ENCODE measurements at places on chromosomes 11 and 22. TPM values are rescaled to one million over a fixed set of nuclear protein-coding genes. Genes with fewer than 3 reads are reported as not detected.

DNA sequence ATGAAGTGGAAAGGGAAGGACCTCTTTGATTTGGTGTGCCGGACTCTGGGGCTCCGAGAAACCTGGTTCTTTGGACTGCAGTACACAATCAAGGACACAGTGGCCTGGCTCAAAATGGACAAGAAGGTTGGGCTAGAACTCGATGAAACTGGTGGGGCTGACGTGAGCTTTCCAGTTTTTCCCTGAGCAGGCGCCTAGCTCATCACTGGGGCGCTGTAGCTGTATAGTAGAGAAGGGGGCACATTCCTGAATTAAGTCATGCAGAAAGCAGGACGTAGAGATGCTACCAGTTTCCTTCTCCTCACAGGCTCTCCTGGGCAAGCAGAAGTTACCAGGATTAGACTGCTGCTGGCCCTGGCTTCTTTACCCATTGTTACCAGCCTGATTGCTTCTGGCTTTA is 33.3 kb downstream of the NF2 start:
- no peak overlapping the region for H3K27ac ChIP-seq
- no peak overlapping the region for H3K4me3 ChIP-seq
- H3K36me3 ChIP-seq = no peaks in the 10 kb centered on the region
- H3K4me1 ChIP-seq = no peaks in the 10 kb centered on the region

GRCh38 chr11:6334806-6335205 is 14.5 kb upstream of the CAVIN3 start:
- DNase-seq = no peak
- no peaks in the 10 kb centered on the region for H3K4me1 ChIP-seq
- H3K27ac ChIP-seq = no peak overlapping the region
- no peaks in the 10 kb centered on the region for H3K27me3 ChIP-seq
- peaks cover 5% of the 10 kb centered on the region for H3K36me3 ChIP-seq
- no peak overlapping the region for H3K4me3 ChIP-seq

DNA sequence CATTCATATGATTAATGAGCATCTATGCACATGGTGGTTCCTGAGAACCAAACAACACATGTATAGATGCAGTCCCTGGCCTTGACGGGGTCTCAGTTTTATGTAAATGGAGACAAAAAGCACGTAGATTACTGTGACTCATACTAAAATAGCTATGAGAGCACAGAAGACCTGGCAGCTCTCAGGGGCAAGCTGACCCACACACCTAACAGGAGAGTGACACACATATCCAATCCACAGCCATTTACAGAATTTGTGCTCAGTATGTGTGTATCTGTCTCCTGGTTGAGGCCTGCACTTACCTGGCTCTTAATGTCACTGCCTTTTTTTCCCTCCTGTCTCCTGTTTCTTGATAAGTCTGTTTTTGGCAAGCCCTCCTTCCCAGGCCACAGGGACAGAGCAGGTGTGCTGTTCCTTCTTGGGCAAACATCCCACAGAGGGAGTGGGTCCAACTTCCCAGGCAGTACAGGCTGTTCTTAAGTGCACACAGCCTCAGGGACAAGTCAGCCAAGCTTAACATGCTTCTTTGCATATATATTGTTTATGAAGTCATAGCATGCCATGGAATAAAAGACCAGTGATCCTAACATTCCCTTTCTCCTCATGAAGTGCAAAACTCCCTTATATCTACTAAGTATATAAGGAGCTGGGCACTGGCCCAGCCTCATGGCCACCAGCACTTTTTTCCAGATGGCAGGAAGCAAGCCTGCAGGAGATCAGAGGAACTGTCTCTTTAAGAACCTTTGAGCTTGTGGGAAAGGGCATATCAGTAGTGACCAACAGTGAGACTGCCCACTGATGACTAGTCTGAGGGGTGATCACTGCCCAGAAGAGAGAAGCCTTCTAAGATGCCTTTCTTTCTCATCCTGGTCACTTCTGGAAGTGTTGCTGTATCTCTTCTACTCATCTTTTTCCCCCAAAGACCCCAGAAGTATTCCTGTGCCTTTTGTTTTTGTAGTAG is 124.7 kb upstream of the CCDC90B start:
- no peak overlapping the region for H3K27ac ChIP-seq
- no peak overlapping the region for H3K4me3 ChIP-seq
- no peaks in the 10 kb centered on the region for H3K27me3 ChIP-seq
- no peaks in the 10 kb centered on the region for H3K4me1 ChIP-seq

GRCh38 chr11:3380706-3381545 is 2.0 kb upstream of the ZNF195 start:
- H3K27ac ChIP-seq = no peak overlapping the region
- H3K27me3 ChIP-seq = no peaks in the 10 kb centered on the region
- DNase-seq = no peak
- H3K4me1 ChIP-seq = no peaks in the 10 kb centered on the region
- H3K36me3 ChIP-seq = no peaks in the 10 kb centered on the region

DNA sequence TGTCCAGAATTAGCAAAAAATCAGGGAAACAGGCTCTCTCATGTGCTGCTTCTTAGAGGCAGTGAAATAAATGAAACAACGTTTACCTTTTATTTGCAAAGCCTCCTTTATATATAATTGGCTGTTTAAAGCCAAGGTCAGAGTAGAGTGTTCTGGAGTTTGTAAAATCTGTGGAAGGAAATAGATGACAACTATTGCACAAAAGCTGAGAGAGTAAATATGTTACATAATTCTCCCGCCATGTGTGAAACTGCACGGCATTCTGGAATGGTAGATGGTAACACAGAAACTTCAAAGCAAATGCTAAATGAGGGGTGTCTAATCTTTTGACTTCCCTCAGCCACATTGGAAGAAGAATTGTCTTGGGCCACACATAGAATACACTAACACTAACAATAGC is 51.5 kb upstream of the FGF3 start:
- H3K27ac ChIP-seq = no peak overlapping the region
- no peak overlapping the region for H3K4me3 ChIP-seq
- H3K27me3 ChIP-seq = peaks cover 14% of the 10 kb centered on the region
- DNase-seq = no peak

The SLC37A2 gene
- 5.7 TPM for total RNA-seq

The KMT5B gene
- 47.1 TPM for total RNA-seq

- peaks cover 23% of the 10 kb centered on the region for H3K4me1 ChIP-seq
- H3K27ac ChIP-seq = no peak overlapping the region
- DNase-seq = no peak
- H3K36me3 ChIP-seq = no peaks in the 10 kb centered on the region
- H3K4me3 ChIP-seq = no peak overlapping the region
These were observed 3.9 kb upstream of the TRIM34 start for GRCh38 chr11:5620651-5621521.

DNA sequence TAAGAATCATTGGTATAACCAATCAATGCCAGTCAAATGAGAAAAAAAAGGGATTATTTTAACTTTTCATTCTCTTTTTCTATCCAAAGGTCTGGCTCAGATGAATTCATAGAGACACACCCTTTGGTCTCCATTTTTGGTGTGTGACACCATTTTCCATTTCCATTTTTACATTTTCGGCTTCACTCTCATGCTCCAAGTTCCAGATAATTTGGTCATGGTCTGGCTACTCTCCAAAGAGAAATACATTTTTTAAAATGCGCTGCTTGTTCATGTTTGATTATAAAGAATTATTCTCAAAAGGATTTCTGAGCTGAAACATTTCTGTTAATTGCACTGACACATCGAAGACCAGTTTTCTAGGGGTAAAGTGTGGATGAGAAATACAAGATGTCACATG is 51.6 kb upstream of the FIBIN start:
- no peak for DNase-seq
- H3K27me3 ChIP-seq = no peaks in the 10 kb centered on the region
- H3K36me3 ChIP-seq = no peaks in the 10 kb centered on the region
- H3K4me3 ChIP-seq = no peak overlapping the region

- H3K36me3 ChIP-seq = no peaks in the 10 kb centered on the region
- H3K27me3 ChIP-seq = no peaks in the 10 kb centered on the region
- H3K4me3 ChIP-seq = no peak overlapping the region
- H3K27ac ChIP-seq = no peak overlapping the region
- peaks cover 9% of the 10 kb centered on the region for H3K4me1 ChIP-seq
- DNase-seq = no peak
These were observed 60.3 kb downstream of the CECR2 start for GRCh38 chr22:17429516-17429915.

The LSP1 gene
- total RNA-seq = 54.0 TPM

DNA sequence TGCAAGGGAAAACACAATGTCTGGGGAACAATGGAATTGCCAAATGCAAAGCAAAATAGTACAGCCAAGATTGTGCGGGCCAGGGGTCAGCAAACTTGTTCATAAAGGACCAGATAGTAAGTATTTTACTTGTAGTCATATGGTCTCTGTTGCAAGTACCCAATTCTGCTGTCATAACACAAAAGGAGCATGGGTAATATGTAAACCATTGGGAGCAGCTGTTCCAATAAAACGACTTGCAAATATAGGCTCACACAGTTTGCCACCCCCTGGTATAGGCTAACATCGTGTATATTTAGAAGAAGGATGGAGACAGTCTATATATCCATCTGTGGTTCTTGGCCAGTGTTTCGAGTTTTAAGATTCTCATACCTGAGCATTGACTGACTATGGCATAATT is 15.6 kb downstream of the SDHAF2 start:
- peaks cover 18% of the 10 kb centered on the region for H3K4me1 ChIP-seq
- no peaks in the 10 kb centered on the region for H3K27me3 ChIP-seq
- H3K4me3 ChIP-seq = no peak overlapping the region
- no peaks in the 10 kb centered on the region for H3K36me3 ChIP-seq
- peak overlapping the region; percentile 52 for H3K27ac ChIP-seq

DNA sequence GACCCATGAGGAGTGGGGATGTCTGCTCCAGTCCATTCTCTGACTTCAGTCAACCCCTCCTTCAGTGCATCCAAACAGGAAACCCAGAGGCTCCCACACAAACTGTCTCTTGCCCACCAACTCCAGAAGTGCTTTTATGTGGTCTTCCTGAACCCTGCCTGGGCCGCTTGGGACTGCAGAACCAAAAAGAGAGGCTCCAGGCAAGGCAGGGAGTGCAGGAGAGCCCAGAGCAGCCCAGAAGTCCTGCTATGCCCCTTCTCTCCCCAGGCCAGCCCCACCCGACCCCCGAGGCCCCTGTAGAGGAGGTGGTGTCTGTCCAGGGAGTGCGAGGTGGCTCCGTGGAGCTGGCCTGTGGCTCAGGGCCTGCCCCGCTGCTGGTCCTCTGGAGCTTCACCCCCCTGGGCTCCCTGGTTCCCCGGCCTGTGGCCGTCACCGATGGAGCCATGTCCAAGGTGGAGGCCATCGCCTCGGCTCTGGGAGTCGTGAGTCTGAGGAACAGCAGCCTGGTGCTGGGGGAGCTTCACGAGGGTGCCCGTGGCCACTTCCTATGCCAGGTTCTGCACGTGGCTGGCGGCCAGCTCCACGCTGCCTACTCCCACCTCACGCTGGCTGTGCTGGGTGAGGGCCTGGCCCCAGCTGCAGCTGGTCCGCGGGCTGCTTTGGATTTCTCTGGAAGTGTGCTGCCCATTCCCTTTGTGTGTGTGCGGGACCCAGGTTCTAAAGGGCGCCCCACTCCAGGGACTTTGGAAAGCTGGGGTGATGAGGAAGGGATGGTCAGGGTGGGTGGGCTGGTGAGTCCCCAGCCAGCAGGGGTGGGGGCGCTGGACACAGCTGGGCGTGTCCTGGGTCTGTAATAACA is 1.8 kb downstream of the VSIG10L2 start:
- no peaks in the 10 kb centered on the region for H3K4me1 ChIP-seq
- no peak for DNase-seq
- no peaks in the 10 kb centered on the region for H3K27me3 ChIP-seq
- H3K27ac ChIP-seq = no peak overlapping the region

The MGAT3 gene
- 32.7 TPM for total RNA-seq

DNA sequence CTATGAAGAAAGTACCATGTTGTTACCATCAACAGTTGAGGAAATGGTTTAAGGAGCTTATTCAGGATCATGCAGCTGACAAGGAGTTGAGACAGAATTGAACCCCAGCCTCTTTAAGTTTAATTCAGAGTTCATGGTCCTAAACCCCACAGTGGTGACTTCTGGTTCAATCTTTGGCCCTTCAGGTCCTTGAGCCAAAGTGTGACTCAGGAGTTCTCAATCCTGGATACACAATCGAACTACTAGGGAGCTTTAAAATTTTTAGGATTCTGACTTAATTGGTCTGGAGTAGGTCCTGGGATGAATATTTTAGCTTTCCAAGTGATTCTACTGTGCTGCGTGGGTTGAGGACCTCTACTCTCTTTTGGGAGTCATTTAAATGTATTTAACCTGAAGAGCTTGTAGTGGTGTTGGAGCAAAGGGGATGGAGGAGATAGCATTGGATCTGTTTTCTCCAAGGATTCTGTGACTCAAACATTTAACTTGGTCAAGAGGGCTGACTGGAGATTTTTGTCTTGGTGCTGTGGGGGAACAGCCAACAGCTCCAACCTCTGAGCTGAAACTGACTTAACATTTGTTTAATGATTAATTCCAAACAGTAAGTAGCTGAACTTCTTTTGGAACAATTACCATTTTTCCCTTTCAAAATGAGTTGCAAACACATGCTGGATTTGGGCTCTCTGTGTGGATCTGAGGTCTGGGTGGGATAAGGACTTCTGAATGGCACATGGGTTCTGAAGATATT is 80.1 kb downstream of the INSC start:
- H3K4me1 ChIP-seq = peaks cover 34% of the 10 kb centered on the region
- H3K27me3 ChIP-seq = no peaks in the 10 kb centered on the region
- H3K36me3 ChIP-seq = no peaks in the 10 kb centered on the region
- no peak overlapping the region for H3K4me3 ChIP-seq

The TBX1 gene
- total RNA-seq = 1.7 TPM

GRCh38 chr22:39092111-39092862 is 4.8 kb upstream of the APOBEC3H start:
- no peak for DNase-seq
- no peak overlapping the region for H3K4me3 ChIP-seq

The PLEKHB1 gene
- 193 TPM for total RNA-seq

- no peak overlapping the region for H3K27ac ChIP-seq
- no peak overlapping the region for H3K4me3 ChIP-seq
- H3K27me3 ChIP-seq = no peaks in the 10 kb centered on the region
- no peaks in the 10 kb centered on the region for H3K36me3 ChIP-seq
These were observed 143.7 kb upstream of the SORL1-AS1 start for GRCh38 chr11:121596195-121597155.

The CSF2RB gene
- total RNA-seq = 5.7 TPM

DNA sequence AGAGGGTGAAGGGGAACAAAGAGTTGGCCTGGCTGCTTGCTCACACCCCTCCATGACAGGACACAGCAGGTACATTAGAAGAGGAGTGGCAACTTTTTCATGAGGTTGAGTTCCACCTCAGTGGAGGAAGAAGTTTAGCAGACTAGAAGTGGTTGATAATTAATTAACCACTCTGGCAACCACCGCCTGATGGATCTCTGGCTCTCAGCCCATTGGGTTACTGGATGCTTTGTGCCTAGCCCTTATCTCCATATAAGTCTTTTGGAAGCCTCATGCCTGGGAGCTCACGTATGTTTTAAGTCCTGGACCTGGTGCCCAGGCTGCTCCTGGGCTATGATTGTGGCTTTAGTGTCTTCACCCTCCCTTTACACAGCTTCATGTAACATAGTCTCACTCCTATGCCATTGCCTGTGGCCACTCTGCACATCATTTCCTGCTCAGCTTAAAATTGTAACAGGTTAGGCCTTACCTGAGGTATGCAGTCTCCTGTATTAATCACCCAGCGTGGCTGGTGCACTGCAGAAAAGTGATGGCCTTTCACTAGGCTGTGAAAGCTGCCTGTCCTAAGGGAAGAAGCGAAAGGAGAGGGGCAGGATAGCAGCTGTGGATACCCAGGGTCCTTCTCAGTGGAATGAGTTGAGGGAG is 72.7 kb upstream of the CRTAM start:
- no peak overlapping the region for H3K4me3 ChIP-seq
- H3K4me1 ChIP-seq = no peaks in the 10 kb centered on the region
- H3K27ac ChIP-seq = no peak overlapping the region
- no peak for DNase-seq
- no peaks in the 10 kb centered on the region for H3K36me3 ChIP-seq
